ENCODE measurements at places on chromosomes 6 and 20.

GRCh38 chr20:8127553-8128255, 4.4 kb upstream of the PLCB1 start:
- DNase-seq, result no peak

- no peak for DNase-seq
Measured at GRCh38 chr6:3308106-3308505, 49.4 kb downstream of the PSMG4 start.

- no peak for DNase-seq
Measured at GRCh38 chr20:63099456-63100173, 92.9 kb upstream of the BHLHE23 start.

GRCh38 chr20:23926944-23927872, 47.7 kb upstream of the CST5 start:
- no peak for DNase-seq

GRCh38 chr6:165745492-165745891, 82.5 kb upstream of the PDE10A start:
- no peak for DNase-seq

- DNase-seq, result no peak
Measured at GRCh38 chr6:168582571-168582981, 141.6 kb downstream of the SMOC2 start.
